ENCODE measurements at places on chromosomes 13 and 19. TPM values are rescaled to one million over a fixed set of nuclear protein-coding genes. Genes with fewer than 3 reads are reported as not detected.

- DNase-seq = no peak
Measured at GRCh38 chr19:41324231-41324702, 14.3 kb downstream of the CCDC97 start.

GRCh38 chr19:56295531-56296455, 18.8 kb downstream of the ZSCAN5A start:
- no peak for DNase-seq

GRCh38 chr13:112905619-112905989, 63.4 kb upstream of the MCF2L start:
- DNase-seq = no peak

GRCh38 chr13:45807520-45808099, 43.9 kb downstream of the SIAH3 start:
- no peak for DNase-seq

- DNase-seq = no peak
Measured at GRCh38 chr19:2062389-2062729, 11.3 kb upstream of the MKNK2 start.

DNA sequence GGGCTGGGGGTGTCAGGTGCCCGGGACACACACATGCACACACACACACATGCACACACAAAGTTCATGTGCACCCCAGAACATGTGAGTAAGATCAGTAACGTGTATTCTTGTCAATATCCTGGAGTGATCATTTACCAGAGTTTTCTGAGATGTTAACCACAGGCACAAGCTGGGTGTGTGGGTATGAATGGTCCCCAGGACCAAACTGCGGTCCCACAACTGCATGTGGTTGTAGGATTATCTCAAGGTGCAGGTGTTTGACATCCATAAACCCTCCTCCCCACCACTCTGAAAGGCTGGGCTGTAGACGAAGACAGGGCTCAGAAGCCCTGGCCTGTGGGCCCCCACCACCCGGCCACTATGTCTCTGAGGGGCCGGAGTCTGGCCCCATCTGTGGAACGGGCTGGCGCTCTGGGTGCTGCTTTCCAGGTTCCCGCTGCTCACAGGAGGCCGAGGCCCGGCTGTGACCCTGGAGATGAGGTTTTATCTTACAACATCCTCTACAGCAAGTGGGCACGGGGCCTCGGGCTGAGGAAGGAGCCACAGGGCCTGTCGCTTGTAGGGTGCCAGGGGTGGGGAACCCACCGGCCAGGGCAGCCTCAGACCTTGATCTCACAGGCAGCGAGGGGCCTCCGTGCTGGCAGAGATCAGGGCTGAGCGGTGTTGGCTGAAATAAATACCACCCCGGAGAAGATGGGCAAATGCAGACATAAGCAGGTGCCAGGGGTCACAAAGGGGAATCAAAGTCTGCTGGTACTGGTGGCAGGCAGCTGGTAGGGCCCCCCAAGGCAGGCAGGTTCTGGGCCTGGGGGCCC, 4.3 kb downstream of the F2RL3 start:
- no peak for DNase-seq

DNA sequence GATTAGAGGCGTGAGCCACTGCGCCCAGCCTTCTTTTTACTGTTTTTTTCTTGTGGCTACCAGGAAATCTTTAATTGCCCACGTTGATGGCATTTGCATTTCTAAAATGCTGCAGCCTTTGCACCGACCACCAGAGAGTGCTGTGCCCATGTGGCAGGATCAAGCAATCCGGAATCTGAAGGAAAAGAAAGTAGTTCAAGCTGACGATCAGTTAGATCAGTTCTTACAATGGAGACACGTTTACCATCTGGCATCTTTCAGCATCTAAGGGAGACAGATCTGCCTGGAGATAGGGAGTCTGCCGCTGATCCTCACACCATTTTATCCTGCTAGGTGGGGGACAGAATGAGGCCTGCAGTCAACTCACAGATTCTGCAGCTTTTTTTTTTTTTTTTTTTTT, 19.9 kb downstream of the TINCR start:
- no peak for DNase-seq

DNA sequence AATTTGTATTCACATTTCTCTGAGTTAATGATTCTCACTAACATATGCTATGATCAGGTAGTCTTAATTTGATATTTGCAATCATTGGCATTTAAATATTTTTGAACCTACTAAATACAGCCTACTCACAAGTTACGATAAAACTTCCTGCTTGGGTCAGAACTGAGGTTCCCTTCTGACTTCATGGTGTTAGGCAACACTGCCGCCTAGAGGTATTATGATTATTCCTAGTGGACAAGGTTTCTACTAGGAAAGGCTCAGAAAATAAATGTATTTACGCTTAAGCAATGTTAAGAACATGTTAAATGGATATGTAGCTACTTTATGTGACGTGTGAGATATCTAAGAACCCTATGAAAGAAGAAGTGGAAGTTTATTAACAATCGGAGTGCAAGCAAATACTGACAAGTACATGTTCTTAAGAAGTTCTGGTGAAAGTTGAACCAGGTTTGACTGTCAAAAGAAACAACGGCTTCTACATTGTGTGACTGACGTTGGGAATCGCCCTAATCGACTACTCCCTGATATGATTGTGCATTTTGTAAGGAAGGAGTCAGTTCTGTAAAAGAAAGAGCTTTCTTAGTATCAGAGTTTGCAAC, 1395.8 kb downstream of the SLITRK5 start:
- no peak for DNase-seq

NAPSA gene
- 0.87 TPM for polyA plus RNA-seq

SIRT2 gene
- polyA plus RNA-seq = 60.0 TPM

NACC1 gene
- polyA plus RNA-seq = 3.2 TPM

MBD3L5 gene
- not detected for polyA plus RNA-seq

HRC gene
- 10.5 TPM for polyA plus RNA-seq
